Activated T-cell treated with anti-CD3 and anti-CD28 coated beads for 24 hours (primary cell): ENCODE measurements at places on chromosomes 7 and 10.

DNA sequence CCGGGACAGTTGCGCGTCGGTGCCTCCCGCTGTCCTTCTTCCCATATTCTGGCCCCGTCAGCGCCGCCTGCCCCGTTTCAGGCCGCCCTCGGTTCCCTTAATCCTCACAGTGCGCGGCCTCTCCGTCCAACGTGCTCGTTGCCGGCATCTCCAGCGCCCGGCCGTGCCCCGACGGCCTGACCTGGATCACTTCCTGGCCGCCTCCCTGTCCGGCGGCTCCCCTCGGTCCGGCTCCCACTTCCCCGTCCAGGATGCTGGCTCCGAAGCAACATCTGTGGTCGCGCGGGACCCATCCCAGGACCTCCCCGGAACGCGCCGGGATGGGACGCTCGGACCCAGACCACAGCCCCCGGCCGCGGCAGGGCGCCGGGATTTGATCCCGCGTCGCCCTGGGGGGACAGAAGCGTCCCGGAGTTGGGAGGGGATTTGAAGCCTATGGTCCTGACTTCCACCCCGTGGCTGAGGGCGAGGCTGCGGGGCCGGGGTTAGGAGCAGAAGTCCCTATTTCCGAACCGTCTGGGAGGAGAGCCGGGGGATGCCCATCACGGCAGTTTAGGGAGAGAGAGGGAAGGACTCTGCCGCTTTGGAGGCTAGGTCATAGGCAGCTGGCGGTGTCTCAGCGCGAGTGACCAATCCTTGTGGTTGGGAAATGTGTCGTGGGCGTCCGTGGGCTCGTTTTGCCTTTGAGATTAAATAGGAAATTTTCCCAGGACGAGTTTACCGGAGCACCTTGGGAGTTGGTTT, 53.8 kb downstream of the KCTD7 start:
- no peak for DNase-seq

GRCh38 chr7:106693677-106694353, 32.9 kb upstream of the CCDC71L start:
- no peak for DNase-seq

DNA sequence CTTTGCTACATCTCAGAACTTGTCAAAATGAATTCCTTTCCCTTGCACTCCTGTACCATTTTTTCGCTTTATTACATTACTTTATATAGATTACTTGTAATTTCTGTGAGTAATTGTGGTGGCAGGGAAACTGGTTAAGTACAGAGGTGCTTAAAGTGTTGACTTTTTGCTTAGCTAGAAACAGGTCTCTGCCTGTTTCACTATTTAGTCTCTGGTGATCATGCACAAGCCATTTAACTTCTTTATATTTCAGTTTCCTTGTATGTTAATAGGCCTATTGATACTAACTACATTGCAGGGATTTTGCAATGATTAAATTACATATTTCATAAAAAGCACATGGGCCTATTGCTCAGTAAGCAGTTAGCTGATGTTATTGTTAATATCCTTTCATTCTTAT, 233.8 kb downstream of the PRKG1 start:
- DNase-seq, result no peak

DNA sequence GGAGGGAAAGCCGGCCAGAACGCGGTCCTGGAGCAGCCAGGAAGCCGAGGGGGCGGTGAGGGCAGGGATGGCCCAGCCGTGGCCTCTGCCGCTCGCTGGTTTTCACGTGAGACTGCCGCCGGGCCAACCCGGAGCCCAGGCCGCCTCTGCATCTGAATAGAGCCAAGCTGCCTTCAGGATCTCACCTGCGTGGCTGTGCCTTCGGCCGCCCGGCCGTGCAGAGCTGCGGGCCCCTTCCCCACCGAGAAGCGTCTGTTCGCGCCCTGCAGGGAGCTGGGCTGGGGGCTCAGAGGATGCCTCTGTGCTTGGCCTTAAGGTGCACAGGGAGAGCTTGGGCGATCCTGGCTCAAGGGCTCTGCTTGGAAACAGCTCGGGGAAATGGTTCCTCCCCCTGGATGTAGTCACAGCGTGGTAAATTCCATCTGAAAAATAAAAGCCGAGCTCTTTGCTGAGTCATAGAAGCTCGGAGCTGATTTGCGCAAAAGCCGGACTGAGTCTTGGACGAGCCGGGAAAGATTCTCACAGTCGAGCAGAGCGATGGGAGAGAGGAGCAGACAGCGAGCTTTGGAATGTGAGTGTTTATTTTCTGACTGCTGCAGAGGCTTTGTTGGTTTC, at the start of gene JAKMIP3:
Gene JAKMIP3, plus strand, starts transcription at position 456 of the 615 bp plus-strand sequence. CDS start 38,863 bp downstream, outside the sequence.
- no peak for DNase-seq

- no peak for DNase-seq
Measured at GRCh38 chr10:85578860-85579259, 787.7 kb downstream of the GRID1 start.

DNA sequence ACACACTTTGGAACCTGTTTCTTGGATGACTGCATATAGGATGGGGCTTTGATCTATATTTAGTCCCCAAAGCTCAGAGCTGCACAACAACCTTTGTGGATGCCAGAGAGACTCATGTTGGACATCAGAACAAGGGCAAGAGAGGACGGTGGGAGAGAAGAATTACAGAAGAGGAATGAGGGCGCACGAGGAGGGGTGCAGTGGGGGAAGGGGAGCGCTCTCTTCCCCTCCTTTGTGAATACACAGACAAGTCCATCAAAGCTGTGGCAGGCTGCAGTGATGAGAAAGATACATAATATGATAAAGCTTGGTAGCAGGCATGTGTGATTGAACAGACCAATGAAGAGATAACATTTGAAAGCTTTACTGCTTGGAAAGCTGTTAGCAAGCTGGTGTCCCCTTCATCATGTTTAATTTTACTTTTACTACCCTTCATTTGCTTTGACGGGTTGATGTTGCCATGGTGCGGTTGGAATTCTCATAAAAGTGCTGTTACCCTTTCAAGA, 857.8 kb downstream of the KCNMA1 start:
- DNase-seq, result no peak

- no peak for DNase-seq
Measured at GRCh38 chr10:75572478-75572877, 141.1 kb downstream of the LRMDA start.

GRCh38 chr7:159067576-159068487, 76.8 kb downstream of the VIPR2 start:
- DNase-seq, result no peak

DNA sequence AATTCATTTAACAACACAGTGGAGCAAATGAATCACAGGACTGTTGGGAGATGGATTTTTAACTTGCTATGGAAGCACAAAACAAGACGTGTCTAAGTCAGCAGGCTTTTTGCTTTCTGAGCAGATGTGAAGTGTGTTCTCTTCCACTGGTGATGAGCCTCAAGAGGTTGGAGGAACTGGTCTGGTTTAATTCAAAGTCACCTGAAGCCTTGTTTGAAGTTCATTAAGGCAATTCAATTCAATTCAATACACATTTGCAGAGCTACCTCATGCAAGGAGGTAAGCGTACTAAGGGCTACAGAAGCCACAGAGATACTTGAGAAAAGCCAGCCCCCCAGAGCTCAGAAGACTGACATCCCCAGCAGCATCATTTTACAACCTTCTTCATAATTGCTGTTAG, 68.4 kb upstream of the PALS2 start:
- no peak for DNase-seq

- no peak for DNase-seq
Measured at GRCh38 chr7:116647290-116647689, 24.7 kb upstream of the MET start.

- no peak for DNase-seq
Measured at GRCh38 chr10:102799691-102800471, 37.3 kb downstream of the CYP17A1 start.

DNA sequence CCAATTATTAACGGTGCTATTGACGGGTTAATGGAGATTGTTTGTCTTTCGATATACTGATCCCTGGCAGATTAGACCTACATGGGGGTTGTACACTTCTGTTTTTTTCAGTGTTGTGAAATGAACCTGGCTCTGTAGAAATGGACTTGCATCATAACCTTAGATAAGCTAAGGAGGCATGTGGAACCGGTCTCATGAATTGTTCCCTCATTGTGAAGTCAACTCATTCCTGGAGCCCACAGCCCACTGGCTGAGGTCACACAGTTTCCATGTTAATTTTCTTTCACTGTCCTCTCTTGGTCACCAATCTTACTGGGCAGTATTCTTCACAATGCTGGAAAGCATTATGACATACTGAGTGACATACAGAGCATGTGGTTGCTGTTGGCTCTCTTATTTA, 202.8 kb downstream of the BMPER start:
- DNase-seq, result no peak

- DNase-seq, result no peak
Measured at GRCh38 chr7:51066405-51066882, 250.2 kb downstream of the COBL start.

DNA sequence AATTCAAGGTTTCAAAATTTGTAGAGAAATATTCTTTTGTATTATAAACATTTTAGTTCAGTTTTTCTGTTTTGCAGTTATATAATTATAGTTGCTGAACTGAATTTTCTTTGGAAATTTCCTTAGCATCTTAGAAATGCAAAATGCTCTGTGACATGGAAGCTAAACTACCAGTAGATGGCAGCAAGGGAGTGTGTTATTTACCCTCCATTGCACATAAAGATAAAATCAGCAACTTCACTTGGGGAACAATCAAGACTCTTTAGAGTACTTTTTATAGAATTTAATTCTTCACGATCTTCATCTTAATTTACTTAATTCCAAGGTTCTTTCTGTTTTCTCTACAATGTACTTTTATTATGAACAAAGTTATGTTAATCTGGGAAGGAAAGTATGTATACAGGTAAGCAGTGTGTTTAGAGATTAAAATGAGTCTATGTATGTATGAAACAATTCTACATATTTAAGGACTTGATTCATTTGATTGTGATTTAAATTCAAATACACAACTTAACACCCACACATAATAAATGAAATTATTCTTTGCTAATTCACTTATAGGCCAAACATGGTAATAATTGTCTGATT, 404.2 kb downstream of the THSD7A start:
- no peak for DNase-seq

DNA sequence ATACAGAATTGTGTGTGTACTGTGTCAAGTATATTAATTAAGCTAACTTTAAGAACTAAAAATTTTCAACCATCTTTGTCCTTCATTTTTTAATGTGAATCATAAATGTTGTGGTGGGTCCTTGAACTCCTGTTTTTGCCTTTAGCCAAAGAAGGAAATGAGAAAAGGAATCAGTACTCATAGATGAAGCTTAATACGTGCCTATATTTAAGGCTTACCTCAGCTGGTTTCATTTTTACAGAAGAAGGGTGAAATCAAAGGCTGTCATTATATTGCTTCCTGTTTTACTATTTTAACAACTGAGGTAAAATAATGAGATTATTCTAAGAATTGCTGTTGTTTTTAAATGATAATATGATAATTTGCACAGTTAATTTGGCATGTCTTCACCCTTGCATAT, 6.3 kb upstream of the SNX13 start:
- DNase-seq, result no peak

GRCh38 chr10:11242443-11243387, 225.0 kb downstream of the CELF2 start:
- DNase-seq, result no peak

DNA sequence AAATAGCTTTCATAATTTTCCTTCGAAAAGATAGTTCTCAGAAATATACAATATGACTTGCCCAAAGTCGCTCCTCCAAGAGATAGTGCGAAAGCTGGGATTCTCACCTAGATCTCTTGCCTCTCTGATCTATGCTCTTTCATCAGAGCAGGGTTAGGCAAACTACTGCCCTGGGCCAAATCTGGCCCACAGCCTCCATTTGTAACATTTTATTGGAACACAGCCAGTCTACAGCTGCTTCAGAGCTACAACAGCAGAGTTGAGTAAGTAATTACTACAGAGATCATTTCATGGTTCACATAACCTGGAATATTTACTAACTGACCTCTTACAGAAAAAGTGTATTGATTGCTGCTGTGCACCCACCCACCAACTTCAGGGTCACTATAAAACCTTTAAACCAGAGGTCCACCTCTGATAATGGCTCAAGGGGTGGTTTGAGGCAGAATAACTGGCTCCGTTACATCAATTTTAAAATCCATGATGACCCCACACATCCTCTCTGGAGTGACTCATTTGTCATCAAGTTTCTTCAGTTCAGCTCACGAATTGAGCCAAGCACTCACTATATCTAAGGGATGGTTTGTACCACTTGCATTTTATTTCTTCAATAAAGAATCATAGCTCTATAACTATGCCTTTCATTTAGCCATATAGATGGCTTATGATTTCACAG, 1019.0 kb downstream of the XPNPEP1 start:
- DNase-seq, result no peak

GRCh38 chr7:157494506-157495176, 157.8 kb downstream of the DNAJB6 start:
- no peak for DNase-seq

DNA sequence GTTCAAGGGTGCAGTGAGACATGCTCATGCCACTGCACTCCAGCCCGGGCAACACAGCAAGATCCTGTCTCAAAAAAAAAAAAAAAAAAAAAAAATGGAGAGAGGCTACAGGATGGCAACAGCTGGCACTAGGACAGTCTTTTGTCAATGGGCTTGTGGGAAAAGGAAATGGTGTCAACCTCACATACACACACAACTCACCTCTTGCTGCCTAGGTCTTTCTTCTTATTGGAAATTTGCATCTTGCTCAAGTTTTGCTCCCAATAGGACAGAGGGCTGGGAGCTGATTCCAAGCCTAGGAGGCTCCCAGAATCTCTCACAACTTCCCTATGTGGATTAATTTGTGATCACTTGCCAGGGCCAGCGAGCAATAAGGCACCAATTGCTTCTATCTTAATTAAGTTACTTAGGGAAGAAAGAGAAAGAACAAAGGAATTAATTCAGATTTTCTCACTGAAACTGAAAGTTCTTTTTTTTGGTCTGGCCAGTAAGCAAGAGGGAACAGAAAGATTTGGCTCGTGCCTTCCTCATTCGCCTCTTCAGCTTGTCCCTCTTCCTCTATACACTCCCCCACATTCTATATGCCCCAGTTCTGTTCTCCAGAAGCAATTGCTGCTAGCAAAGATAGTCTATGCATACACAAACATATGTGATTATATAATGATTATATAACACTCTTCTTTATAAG, 33.8 kb downstream of the MAP3K8 start:
- no peak for DNase-seq

DNA sequence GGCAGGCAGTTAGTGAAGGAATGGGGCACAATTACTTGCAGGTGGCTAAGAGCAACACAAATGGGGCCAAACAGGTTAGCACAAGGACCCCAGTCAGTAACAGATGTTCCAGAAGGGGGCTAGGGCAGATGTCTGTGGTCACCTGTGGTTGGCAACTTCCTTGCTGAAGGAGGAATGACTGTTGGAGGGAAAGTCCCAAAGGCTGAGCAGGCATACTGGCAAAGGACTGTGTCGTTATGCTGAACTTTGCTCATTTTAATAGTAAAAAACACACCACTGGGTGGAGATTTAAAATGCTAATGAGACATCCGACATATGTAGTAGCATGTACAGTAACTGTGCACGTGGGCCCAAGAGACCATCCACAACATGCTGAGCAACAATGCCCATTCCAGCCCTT, 511.6 kb downstream of the CALN1 start:
- no peak for DNase-seq
